ENCODE measurements at places on chromosomes 1 and 21.
A peak's percentile ranks its signal among the peaks of the same experiment; 100 is the strongest.

DNA sequence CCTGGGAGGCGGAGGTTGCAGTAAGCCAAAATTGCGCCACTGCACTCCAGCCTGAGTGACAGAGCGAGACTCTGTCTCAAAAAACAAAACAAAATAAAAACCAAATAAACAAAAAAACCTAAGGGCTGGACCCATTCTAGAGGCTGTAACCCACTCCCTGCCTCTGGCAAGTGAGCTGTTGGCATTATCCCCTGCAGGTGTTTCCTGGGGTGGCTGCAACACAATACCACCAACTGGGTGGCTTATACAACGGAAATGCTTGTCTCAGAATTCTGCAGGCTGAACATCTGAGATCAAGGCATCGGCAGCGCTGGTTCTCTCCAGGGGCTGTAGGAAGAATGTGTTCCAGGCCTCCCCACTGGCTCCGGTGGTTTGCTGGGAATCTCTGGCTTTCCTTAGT, 15.2 kb downstream of the LRRC38 start:
- no peak for DNase-seq

- no peak for DNase-seq
Observed at GRCh38 chr1:15094719-15095495, 58.6 kb upstream of the TMEM51 start.

- no peak for DNase-seq
Observed at GRCh38 chr1:118985640-118986554, 2.2 kb downstream of the TBX15 start.

DNA sequence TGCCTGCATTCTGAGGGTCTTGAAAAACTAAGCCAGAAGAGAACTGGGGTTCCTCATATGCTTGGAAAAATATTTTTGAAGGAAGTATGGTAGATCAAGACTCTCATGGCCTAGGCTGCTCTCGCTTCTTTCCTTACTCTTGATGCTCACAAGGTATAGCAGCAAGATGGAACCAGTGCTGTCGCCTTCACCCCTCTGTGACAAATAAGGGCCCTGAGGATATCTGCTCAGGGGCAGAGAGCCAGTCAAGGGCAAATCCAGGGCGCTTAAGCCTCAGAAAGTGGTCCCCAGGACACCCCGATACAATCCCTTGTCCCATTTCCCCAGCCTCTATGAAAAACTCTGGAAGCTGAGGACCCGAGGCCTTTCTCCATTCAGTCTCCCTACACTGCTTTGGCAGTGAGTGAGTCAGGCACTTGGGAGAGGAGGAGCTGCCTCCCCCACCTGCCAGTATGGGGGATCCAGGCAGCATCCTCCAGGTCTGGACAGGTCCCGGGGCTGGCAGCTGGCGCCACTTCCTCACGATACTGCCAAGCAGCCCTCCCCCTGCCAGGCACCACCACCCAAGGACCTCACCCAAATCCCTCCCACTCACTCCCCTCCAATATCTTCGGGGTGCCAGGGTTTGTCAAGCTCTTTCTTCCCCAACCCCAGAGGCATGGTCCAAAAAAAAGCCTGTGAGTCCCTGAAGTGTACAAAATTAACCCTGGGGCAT, 1.3 kb downstream of the IGSF9 start:
- no peak for DNase-seq

GRCh38 chr1:203342192-203342940, 8.6 kb downstream of the FMOD start:
- DNase-seq: peak; percentile 51

GRCh38 chr1:207298186-207298585, 23.3 kb upstream of the CD55 start:
- DNase-seq: no peak

DNA sequence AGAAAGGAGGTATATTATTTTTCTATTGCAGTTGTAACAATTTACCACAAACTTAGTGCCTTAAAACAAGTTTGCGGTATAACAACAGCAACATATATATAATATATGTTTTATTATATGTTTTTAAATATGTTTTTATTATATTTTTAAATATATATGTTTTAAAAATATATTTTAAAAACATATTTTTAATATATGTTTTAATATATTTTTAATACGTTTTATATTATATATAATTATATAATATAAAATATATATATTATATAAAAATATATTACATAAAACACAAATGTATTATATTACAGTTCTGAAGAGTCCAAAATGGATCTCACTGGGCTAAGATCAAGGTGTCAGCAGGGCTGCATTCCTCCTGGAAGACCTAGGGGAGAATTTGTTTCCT, 27.5 kb upstream of the FNBP1L start:
- DNase-seq: no peak

- no peak for DNase-seq
Observed at GRCh38 chr1:219189021-219189824, 15.5 kb downstream of the LYPLAL1 start.
